ENCODE measurements at places on chromosomes 7 and 10.

GRCh38 chr7:55206235-55207029 is 158.7 kb upstream of the LANCL2 start:
- DNase-seq = no peak

DNA sequence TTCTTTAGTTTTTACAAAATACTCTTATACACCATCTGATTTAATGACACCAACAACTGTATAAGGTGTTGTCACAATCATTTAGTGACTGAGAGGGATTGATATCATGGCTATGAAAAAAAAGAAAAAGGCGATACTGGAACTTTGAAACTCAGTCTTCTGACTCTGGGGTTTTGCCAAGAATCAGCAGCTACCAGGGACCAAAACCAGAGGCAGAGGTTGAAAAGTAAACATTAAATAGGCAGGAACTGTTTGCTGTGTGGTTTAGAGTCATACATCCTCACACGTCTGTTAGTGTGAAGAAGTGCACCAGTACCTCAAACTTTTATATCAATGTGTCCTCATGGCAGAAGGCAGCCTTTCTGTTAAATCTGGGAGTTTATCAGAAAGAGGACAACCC is 19.9 kb upstream of the GGCT start:
- DNase-seq = no peak

GRCh38 chr10:105148456-105148855 is 507.4 kb downstream of the SORCS3 start:
- DNase-seq = no peak

DNA sequence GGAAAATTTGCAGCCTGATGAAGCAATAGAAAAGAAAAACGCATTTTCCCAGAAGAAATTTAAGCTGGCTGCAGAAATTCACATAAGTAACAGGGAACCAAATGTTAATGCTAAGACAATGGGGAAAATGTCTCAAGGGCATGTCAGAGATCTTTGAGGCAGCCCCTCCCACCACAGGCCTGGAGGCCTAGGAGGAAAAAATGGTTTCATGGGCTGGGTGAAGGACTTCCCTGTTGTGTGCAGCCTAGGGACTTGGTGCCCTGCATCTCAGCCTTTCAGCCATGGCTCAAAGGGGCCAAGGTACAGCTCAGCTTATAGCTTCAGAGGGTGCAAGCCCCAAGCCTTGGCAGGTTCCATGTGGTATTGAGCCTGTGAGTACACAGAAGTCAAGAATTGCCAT is 476.1 kb upstream of the DPP6 start:
- no peak for DNase-seq

DNA sequence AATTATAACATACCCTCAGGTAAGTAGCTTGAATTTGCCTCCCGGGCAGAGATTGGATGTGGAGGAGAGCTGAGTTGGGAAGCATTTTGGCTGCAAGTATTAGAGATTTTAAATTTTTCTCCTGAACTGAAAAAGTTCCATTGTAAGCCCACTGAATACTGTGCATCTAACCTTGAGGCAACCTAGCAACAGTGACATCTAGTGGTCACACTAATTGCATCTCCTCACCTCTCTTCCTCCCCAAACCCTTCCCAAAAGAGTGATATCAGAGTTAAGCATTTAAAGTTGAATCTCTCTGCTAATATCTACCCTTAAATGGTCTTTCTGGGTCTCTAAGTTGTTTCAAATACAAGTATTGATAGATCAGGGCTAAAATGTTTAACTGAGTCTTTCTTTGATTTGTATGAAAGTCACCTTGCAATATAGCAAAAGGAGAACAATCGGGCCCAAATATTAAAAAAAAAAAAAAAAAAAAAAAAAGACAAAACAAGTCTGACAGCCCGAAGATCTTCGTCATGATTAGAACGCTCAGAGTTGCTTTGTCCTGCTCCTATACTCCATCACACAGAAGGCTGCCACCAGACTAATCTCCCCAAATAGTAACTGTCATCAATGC is 40.4 kb upstream of the DLX5 start:
- peak; percentile 10 for DNase-seq

- DNase-seq = no peak
These were observed 27.8 kb downstream of the PPP1R3A start for GRCh38 chr7:113891031-113891350.

DNA sequence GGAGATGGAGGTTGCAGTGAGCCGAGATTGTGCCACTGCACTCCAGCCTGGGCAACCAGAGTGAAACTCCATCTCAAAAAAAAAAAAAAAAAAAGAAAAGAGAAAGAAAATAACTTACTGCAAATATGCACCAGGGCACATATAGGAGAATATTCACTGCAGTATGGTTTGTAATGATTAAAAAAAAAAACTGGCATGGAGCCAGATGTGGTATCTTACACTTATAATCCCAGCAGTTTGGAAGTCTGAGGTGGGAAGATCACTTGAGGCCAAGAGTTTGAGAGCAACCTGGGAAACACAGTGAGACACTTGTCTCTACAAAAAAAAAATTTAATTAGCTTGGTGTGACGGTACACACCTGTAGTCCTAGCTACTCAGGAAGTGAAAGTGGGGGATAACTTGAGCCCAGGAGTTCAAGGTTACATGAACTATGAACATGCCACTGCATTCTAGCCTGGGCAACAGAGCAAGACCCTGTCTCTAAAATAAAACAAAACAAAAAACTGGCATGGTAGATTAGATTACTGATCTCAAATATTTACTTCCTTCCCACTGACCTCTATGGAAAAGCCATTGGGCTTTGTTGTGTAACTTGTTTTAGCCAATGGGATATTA is 85.6 kb downstream of the MICU1 start:
- no peak for DNase-seq

GRCh38 chr7:134300988-134301387 is 15.7 kb downstream of the SLC35B4 start:
- no peak for DNase-seq

GRCh38 chr10:77846718-77847311 is 79.7 kb downstream of the DLG5 start:
- DNase-seq = peak; percentile 40

DNA sequence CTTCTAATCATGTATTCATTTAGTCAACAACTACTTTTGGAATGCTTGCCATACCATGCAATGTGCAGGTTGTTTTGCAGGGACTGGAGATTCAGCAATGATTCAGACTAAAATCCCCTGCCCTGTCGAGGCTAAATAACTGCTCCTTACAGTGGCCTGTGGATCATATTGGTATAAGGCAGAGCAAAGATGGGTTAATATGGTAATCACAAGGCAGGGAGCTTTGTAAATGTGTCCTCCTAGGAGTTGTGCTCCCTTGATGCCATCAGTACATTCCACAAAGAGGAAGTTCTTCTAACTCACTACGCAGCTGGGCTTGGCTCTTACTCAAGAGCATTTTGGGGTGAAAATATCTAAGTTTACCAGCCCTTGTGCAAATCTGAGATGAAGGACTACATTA is 614 bp upstream of the IFIT2 start:
- DNase-seq = no peak

DNA sequence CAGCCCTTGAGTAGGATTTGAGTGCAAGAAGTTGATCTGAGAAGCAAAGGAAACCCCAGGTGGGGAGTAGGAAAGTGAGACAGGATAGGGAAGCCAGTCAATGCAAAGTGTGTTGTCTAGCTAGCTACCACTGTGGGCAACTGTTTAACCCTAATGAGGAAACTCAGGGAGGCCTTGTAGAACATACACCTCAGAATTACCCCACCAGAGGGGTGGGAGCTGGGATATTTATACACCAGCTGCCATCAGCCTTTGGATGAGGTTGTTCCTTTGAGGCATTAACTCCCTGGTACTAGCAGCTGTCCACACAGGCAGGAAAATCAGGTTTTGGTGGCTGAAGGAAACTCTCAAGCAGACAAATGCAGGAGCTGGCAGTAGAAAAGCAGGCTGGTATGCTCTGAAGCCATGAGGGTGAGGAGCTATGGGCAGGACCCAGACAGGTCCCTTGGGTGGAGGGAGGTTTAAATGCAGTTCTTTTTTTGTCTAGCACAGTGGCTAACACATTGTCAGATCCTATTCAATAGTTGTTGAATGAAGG is 60.1 kb upstream of the ARID5B start:
- no peak for DNase-seq

- DNase-seq = no peak
These were observed 318.5 kb downstream of the PRPF18 start for GRCh38 chr10:13905281-13905680.

DNA sequence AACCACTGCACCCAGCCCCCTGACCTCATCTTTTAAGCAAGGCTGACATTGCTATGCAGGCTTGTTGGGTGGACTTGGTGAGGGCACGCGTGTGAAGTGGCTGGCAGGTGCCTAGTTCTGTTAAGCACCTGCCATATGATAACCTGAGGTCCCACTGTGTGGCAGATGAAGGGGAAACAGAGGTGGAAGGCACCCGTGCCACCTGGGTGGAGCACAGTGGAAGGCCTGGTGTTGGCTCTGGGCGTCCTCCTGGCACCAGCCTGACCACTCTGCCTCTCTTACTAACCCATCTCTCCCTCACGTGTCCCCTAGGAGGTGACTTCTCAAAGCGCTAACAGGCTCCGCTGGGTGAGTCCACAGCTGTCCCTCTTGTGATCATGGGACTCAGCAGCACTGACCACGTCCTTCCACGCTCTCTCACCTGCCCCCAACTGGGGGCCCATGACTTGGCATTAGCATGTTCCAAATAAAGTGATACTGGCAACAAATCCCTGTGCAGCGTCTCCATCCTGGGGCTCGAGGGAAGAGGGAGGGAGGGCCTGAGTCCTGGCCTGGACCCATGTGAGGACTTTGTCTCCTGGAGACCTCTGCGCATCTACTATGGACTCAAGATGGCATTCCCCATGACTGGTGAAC is 4.6 kb upstream of the ZNF862 start:
- DNase-seq = no peak

DNA sequence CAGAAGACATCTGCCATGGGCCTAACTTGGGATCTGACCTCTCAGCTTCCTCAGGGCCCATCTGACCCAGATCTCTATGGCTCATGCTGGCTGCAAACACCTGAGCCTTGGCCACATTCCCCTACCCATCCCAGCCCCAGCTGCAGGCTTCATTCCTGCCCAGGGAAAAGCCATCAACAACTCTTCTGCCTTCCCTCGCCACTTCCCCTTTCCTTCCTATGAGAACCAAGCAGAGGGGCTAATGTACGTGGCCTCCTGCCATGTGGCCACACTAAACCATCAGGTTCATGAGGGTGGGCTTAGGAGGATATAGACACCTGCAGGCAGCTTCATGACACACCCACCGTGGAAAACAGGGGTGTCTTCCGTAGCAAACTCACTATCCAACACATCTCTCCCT is 312.2 kb downstream of the GALNT17 start:
- DNase-seq = no peak

DNA sequence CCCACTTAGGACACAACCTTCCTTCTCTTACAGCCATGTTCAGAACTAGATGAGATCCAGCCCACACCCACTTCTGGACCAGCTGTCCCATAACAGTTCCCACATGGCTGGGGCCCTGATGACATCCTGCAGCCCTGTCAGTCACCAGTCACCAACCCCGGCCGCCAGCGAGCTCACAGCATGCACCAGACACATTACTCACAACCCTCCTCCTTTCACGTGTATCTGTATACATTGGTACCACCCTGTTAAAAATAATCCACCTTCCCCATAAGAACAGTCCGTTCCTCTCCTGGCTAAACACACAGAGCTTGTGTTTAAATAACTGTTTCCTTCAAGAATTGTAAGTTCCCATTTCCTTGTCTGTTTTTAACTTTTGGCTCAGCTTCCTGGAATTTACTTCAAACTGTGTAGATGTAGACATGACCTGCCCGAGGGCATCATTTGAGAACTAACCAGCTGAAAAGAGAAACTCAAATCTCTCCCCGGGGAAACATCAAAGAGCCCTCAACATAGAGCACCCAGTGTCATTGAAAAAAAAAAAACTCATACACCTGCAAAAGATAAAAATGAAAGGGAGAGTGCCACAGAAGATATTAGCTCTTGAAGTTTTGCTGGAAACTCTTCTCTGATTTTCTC is 26.0 kb upstream of the PRLHR start:
- DNase-seq = no peak

DNA sequence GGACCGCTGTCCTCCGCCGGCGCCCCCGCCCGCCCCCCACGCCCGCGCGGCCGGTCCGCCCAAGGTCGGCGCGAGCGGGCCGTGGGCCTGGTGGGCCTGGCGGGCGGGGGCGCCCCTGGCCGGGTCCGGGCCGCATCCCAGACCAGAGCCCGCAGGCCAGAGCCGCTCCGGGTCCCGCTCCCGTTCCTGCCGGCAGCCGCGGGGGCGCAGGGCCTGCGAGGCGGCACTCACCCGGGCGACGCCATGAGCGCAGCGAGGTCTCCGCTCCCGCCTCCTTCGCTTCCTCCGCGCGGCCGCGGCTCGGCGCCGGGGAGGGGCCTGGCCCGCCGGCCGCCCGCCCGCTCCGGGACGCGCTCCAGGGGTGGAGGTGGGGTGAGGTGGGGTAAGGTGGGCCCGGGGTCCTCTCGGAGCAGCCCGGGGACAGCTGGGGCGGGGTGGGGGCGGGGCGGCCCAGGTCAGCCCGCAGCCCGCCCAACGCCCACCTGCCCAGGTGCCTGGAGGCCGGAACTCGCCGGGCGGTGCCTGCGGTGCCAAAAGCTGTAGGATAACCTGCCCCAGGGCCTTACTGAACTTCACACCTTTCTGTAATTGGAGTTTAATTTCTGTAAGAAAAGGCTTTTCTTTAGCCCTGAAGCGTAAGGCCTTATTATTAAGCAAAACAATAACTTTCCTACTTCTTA is at the start of gene URGCP:
TSS of gene URGCP (minus strand) at position 266 of the 680 bp plus-strand sequence. CDS start at position 245, 21 bp downstream.
- DNase-seq = peak; percentile 27

- DNase-seq = peak; percentile 11
These were observed 622 bp downstream of the CPEB3 start for GRCh38 chr10:92290076-92290836.

DNA sequence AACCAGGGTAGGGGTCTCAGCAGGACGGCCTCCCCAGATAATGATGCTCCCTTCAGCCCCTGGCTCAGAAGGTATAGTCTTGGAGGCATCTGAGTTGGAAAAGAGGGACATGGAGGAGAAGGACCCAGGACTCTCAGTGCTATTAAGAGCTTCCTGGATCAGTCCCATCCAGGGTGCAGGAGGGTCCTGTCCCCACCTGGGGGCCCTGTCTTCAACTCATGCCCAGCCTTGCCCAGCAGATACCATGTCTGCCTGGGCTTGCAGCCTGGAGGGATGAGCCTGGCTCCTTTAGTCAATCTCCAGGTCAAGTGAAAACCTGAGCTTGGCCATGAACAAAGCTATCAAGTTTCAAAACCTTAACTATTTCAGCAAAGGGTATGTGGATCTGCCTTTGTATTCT is 67.6 kb downstream of the PRTFDC1 start:
- no peak for DNase-seq

- DNase-seq = no peak
These were observed 27.1 kb downstream of the MDH2 start for GRCh38 chr7:76074972-76075370.

GRCh38 chr7:29017713-29018112 is 59.6 kb upstream of the TRIL start:
- DNase-seq = no peak

- DNase-seq = no peak
These were observed 558.5 kb upstream of the MGMT start for GRCh38 chr10:128908499-128908898.

Measured in activated T-cell treated with anti-CD3 and anti-CD28 coated beads for 4 hours (primary cell).